ENCODE measurements at places on chromosomes 7 and 10. TPM values are rescaled to one million over a fixed set of nuclear protein-coding genes. Genes with fewer than 3 reads are reported as not detected.

The CLRN3 gene
- 24.1 TPM for polyA plus RNA-seq

The NPY gene
- 0.28 TPM for polyA plus RNA-seq

The GPR22 gene
- 0.07 TPM for polyA plus RNA-seq

The R3HCC1L gene
- 19.9 TPM for polyA plus RNA-seq

The FRA10AC1 gene
- 29.1 TPM for polyA plus RNA-seq

The C10orf67 gene
- polyA plus RNA-seq: 1.4 TPM

The FAM25C gene
- not detected for polyA plus RNA-seq

The DEPP1 gene
- polyA plus RNA-seq: 8.0 TPM

GRCh38 chr10:30309403-30309802, 39.7 kb downstream of the MTPAP start:
- no peak for DNase-seq

DNA sequence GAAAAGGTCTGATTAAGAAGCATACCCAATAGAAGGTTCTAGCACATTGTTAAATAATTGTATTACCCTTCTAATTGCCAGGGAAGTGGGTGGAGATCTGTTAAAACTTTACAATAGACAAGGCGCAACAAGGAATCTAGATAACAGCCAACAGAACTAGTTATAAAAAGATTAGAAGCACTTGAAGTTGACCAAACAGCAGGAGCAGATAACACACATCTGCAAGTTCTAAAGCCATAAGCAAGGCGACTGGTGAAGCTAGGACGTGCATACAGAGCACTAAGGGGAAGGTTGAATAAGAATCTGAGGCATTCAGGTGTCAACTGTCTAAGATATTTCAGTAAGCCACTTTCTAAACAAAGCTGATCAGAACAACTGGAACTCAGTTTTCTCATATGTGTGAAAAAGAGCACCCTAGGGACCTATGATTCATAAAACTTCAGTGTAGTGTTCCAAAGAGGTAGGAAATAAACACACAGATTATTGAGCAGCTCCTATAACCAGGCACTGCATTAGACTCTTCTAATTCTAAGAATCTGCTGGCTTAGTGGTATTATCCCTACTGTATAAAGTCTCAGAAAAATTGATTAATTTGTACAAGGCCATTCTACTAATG, 111.2 kb downstream of the SAMD9 start:
- DNase-seq: no peak

DNA sequence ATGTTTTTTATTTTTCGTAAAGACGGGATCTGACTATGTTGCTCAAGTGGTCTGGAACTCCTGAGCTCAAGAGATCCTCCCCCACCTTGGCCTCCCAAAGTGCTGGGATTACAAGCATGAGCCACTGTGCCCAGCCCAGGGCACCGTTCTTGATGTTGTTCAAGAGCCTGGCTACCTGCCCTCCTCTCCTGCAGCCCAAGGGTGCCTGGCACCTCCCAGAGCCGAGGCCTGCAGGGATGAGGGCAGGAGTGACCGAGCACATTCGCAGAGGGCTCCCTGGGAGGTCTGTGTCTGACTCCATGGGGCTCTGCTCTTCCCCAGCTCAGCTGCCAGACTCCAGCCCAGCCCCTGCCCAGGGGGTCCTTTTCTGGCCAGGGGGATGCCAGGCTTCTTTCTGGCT, 15.4 kb downstream of the SH2B2 start:
- DNase-seq: no peak

DNA sequence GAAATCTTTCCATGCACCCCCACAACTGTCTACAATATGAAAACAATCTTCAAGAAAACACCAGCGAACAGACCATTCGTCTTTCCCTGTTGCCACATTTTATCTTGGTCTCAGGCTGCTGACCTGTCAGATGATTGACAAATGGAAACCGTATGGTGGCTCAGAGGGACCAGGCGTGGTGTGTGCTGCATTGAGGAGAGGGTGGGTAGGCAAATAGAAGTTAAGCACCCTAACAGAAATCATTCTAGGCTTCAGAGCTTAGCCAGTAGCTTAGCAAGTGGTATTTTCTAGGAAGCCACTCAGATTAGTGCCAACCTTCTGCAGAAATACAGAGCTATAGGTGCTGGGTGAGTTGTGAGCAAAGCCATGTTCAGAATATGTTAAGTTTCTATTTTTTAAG, 114.9 kb downstream of the DPP6 start:
- no peak for DNase-seq

DNA sequence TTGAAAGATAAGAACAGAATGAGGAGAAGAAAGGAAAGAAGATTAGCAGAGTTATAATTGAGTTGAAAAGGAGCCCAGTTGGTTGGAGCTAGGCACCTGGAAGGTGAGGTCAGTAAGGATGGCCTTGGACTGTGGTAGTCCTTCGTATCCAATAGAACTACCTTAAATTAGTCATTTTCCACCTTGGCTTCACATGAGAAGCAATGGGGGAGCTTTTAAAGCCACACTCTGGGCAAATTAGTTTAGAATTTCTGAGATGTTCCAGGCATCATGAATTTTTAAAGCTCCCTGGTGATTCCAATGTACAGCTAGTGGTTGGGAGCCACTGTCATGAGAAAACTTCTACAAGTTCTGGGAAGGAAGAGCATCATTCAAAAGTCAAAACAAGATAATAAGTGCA, 27.3 kb upstream of the CYP3A5 start:
- DNase-seq: no peak

DNA sequence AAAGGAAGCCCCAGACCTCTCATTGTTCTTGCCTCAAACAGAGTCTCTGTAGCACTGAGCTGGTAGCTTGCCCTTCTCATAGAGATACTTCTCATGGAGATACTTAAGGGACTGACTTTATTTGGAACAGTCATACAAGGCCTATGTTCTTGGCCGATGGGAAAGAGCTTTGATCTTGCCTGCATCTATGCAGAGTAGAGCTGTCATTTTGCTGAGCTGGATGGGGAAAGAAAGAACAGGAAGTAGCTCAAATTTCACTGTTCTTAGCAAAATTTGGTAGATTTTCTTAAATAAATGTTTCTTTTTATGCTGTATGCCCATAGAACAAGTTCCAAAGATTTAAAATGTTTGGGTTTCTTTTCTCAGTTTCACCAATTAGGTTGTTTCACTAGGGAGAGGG, 119.3 kb upstream of the SEC61G start:
- DNase-seq: no peak

GRCh38 chr10:5497289-5497688, 2.1 kb downstream of the CALML5 start:
- no peak for DNase-seq

- DNase-seq: no peak
Measured at GRCh38 chr7:28500138-28500537, 87.8 kb downstream of the CREB5 start.

DNA sequence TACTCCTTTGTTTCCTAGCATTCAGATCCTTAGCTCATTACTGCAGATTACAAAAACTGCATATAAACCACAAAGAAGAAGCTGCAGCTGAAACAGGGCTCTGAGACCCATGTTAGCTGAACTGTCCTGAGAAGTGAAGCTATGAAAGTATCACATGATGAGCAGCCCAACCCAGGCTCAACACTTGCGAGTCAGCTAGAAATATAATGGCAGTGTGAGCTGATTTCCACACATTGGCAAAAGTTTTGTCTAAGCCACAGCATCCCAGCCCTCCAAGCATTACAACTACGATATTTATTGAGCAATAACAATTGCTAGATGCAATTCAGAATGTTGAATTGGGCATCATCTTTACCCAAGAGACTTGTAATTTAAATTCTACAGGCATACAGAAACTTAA, 34.5 kb upstream of the SKAP2 start:
- DNase-seq: no peak

GRCh38 chr7:29190349-29191045, 4.1 kb upstream of the CHN2 start:
- no peak for DNase-seq

DNA sequence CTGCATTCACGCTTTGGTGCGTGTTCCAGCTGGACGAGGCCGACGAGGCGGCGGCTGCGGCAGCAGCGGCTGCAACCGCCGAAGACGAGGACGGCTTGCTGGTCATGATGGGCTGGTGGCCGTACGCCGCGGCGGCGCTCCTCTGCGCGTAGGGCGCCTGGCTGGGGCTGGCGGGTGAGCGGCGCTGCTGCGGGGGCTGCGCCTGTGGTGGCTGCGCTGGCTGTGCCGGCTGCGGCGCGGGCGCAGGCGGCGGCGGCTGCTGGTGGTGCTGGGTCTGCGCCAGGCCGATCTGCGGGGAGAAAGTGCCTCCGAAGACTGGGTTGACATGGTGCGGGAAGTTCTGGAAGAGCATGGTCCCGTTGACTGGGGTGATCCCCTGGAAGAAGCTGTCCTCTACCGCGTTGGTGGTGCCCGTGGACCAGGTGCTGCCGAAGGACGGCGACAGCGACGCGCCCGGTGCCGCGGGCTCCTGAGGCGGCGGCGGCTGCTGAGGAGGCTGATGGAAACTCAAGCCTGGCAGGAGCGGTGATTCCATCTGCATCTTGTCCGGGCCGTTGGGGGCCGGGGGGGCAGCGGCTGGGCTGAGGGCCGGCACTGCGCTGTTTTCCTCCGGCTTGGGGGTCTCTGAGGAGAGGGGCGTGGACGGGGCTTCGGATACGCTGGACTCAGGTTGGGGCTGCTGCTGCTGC, 51.1 kb downstream of the CPEB3 start:
- no peak for DNase-seq

DNA sequence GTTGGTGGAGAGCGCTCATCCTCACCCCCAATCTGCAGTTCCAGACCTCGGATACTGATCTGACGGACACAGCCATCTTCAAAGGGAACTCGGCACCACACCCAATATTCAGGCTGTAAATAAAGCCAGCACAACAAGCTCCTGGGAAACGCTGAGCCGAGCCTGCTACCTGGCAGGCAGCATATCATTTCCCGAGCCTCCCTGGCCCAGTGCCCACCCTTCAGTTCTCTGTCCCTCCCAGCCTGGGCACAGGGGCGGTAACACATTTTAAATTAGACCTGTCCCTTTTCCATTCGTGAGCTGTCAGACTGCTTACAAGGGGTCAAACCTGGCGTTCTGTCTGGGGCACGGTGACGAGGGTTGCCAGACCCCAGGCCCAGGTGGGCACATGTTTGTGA, 250.5 kb downstream of the ARHGAP12 start:
- no peak for DNase-seq

- DNase-seq: no peak
Measured at GRCh38 chr10:11227103-11227502, 209.4 kb downstream of the CELF2 start.

GRCh38 chr7:92848851-92849250, 12.5 kb upstream of the CDK6 start:
- DNase-seq: no peak

GRCh38 chr10:80553436-80553835, 15.7 kb downstream of the SH2D4B start:
- DNase-seq: no peak

DNA sequence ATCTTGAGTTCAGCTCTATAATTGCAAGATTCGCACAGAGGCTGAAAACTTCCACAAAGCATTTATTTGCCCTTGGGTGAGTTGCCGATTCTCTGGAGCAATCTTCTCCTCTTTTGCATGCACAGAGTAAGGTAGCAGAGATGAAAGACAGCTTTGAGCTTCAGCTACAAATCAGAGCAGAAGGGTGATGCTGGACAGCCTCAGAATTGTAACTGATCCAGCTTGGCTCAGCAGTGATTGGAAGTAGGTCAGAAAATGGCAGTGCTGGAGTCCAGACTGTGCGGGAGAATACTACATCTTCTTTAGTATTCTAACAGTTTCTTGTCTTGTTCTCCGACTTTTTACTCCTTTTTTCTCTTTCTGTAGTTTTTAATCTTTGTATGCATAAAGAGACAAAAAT, 55.4 kb upstream of the CDC14C start:
- DNase-seq: no peak

- no peak for DNase-seq
Measured at GRCh38 chr7:131103997-131104396, 223.7 kb upstream of the MKLN1 start.

- DNase-seq: no peak
Measured at GRCh38 chr7:36148422-36149065, 4.5 kb upstream of the EEPD1 start.

GRCh38 chr7:91527460-91527859, 263.2 kb downstream of the FZD1 start:
- no peak for DNase-seq

- DNase-seq: no peak
Measured at GRCh38 chr7:15326044-15326644, 235.7 kb downstream of the AGMO start.

GRCh38 chr10:104081998-104082397, 3.7 kb downstream of the COL17A1 start:
- DNase-seq: no peak

DNA sequence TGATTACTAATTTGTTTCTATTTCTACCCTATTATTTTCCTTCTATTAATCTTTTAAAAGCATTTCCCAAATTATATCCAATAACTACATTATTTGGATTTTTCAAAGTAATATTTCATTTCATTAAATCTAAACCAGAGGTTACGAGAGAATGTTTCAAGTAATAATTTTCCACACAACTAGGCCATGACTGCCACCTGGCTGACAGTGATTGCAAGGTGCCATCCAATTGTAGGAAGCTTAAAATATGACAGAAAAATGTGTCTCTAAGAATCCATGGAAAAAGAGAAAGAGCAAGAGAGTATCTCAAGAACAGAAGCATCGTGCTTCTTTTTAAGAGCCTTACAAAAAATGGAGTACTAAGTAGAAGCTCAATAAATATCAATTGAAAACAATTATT, 48.7 kb downstream of the TPK1 start:
- DNase-seq: no peak

DNA sequence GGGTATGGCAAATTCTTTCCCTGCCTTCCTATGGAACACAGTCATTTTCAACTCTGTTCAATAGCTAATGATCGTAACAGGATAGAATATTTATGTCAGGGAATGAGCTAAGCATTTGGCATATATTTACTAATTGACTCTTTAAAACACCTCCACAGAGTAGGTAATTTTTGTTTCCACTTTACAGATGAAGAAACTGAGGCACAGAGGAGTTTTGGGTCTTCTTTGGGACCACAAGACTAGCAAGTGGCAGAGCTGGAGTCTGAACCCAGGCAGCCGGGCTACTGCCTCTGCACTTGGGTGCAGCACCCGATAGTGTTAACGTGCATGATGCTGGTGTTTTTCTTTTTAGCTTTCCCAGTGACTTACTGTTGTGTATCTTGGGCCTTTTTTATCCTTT, 384.0 kb downstream of the SFMBT2 start:
- no peak for DNase-seq

- DNase-seq: no peak
Measured at GRCh38 chr10:100311298-100311697, 18.7 kb downstream of the PKD2L1 start.

DNA sequence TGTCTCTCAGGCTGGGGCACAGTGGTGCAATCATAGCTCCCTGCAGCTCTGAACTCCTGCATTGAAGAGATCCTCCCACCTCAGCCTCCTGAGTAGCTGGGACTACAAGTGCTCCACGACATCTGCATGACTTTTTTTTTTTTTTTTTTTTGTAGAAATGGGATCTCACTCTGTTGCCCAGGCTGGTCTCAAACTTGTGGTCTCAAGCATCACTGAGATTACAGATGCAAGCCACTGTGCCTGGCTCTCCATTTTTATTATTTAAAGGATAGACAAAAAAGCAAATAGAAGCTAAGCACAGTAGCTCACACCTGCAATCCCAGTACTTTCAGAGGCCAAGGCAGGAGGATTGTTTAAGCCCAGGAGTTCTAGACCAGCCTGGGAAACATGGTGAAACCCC, 13.0 kb upstream of the KCTD7 start:
- DNase-seq: no peak

Data from right renal pelvis (tissue), 4 donors.